ENCODE measurements at places on chromosomes 11 and 22. TPM values are rescaled to one million over a fixed set of nuclear protein-coding genes. Genes with fewer than 3 reads are reported as not detected.

The EMSY gene
- total RNA-seq: 22.0 TPM

The KIRREL3 gene
- 10.9 TPM for total RNA-seq

The RIMBP3B gene
- total RNA-seq: 0.28 TPM

The FAM89B gene
- total RNA-seq: 14.2 TPM

The OR2AT4 gene
- total RNA-seq: not detected

The MISFA gene
- total RNA-seq: 1.1 TPM

The TOMM22 gene
- 139 TPM for total RNA-seq

The TECTA gene
- total RNA-seq: 0.18 TPM

The TAF6L gene
- total RNA-seq: 8.1 TPM

The GRIK4 gene
- total RNA-seq: 0.18 TPM
